ENCODE measurements at places on chromosomes 12 and 14.

DNA sequence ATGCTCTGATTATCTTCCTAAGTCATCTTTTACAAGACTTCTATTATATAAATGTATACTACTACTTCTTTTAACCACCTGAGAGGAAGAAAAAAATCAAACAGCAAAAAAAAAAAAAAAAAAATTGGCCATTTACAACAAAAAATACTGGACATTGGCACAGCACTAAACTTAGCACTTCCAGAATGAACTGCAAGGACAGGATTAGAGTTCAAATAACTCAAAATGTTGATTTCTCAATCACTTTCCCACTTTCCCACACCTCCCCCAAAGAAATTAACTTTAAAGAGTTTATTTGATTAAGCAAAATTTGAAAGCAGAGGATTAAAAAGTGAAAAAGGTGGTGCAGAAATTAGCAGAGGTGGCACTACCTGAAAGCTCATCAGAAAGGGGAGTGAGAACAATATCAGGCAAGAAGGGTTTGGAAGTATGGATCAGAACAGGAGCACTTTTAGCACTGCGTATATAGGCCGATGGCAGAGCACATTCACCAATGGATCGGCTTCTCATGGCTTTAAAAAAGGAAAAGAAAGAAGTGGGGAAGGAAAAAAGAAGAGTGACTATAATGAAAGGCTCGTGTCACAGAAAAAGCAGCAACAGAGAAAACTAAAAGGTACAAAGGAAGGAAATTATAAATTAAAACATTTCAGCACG, 109.2 kb downstream of the RALGAPA1 start:
- no peak for DNase-seq

DNA sequence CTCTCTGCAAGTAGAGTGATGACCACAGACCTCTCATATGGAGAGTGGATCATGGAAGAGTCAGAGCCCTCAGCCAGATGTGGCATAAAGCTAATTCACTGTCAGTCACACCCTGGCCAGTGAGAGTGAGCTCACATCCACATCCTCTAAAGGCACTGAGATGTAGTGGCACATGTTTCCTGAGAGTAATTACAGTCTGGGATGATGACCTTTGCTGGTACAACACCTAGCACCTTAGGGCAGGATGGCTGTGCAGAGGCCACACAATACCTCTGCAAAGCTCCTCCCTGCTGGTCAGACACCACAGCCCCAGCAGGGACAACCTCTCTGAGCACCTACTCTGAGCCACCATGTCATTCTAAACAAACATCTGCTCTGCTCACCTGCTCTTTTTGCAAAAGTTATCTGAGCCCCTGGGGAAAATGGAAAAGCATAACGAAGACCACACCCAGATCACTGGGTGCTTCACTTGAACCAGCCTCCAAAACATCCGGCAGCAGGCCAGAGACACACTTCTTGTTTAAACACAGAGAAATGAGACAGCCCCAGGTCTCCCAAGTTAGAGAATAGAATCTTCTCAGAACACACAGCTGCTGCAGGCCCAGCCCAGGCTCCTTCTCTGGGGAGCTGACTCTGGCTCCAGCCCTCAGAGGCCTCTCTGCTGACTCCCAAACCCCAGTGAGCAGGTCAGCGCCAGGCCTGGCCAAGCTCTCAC, 30.3 kb downstream of the PITPNM2 start:
- no peak for DNase-seq

DNA sequence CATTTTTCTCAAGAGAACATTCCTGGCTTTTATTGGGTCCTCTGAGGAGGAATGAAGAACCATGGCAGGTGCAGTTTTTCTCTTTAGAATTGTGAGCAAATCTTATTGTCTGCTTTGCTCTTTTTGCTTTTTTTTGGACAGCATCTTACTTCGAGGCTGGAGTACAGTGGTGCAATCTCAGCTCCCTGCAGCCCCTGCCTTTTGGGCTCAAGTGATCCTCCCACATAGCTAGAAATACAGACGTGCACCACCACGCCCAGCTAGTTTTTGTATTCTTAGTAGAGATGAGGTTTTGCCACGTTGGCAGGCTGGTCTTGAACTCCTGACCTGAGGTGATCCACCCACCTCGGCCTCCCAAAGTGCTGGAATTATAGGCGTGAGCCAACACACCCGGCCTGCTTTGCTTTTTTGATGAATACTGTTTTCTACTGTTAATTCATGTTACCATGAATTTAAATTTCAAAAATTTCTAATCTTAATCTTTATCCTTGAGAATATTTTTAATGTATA, 71.5 kb downstream of the POLR3B start:
- no peak for DNase-seq

- DNase-seq: no peak
Measured at GRCh38 chr14:51044961-51045360, 49.9 kb downstream of the TRIM9 start.

DNA sequence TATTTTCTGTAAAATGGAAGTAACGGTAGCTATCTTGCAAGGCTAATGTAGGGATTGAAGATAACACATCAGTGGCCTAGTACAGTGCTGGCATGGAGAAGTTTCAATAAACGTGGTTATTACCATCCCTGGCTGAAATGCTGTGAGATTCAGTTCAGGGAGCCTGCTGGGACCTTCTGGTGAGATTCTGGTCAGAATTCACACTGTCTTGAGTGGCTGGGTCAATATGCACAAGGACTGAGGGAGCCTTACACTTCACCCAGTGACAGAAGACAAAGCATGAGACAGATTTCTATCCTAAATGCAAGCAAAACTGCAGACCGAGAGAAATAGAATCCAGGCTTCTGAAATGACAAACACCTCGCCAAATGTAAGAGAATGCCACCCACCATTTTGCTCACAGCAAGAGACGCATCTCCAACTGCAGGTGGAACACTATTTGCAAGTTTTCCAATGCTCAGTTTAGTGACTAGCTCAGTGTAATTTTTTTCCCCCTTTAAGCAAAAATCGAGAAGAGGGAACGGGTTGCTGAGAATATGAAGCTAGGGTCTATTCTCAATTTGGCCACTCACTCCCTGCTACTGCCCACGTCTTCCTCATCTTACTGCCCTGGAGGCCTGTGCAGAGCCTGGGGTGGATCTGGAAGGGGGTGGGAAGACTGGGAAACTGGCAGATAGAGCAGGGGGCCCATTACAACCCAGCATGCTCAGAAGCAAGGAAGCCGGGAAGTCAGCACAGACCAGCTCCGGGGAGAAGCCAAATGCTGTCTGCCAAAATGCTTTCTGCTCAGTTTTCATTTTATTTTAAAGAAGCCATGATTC, 201.3 kb downstream of the TTC7B start:
- no peak for DNase-seq

DNA sequence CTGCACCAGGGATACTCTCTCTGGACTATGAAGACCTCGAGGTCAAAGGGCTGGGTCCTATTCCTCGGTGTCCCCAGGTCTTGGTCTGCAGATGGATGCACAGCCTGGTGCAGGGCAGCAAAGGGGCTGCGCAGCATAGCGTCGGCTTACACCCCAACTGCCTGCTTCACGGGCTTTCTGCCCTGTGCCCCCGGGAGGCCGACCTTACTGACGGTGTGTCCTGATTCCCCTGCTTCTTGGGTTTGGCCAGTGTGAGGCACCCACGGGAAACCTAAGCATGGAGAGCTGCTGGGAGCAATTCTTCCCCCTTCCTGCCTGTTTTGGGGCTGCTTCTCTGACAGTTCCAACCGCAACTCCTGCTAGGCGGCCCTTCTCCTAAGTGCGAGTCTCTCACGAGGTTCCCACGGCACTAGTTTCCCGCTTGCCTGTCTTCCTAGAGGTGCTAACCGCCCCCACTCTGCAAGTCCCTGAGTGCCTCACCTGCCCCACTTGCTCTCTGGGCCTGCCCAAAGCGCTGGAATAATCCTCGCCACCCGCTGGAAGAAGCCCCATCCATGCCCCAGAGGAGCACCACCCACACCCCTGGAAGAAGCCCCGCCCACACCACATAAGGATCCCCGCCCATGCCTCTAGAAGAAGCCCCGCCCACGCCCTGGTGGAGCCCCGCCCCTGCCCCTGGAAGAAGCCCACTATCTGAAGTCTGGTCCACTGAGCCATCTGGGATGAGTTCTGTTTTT, 54.0 kb downstream of the PRIMA1 start:
- no peak for DNase-seq

DNA sequence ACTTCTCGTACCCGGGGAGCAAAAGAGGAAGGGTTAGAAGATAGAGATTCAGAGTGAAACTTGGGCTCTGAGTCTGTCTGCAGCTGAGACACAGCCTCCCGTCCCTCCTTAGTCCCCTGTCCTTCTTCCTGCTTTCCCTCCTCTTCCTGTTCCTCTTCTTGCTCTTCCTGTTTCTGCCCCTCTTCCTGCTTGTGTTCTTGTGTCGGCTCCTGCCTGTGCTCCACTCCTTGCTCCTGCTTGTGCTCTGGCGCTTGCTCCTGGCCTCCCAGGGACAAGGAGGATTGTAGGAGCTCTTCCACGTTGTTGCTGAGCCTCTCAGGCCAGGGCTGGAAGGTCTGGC, 3.0 kb downstream of the ACRBP start:
- DNase-seq: peak; percentile 53

GRCh38 chr14:53571641-53572328, 384.8 kb downstream of the BMP4 start:
- DNase-seq: no peak

GRCh38 chr12:117036046-117036445, 63.2 kb downstream of the TESC start:
- DNase-seq: no peak

DNA sequence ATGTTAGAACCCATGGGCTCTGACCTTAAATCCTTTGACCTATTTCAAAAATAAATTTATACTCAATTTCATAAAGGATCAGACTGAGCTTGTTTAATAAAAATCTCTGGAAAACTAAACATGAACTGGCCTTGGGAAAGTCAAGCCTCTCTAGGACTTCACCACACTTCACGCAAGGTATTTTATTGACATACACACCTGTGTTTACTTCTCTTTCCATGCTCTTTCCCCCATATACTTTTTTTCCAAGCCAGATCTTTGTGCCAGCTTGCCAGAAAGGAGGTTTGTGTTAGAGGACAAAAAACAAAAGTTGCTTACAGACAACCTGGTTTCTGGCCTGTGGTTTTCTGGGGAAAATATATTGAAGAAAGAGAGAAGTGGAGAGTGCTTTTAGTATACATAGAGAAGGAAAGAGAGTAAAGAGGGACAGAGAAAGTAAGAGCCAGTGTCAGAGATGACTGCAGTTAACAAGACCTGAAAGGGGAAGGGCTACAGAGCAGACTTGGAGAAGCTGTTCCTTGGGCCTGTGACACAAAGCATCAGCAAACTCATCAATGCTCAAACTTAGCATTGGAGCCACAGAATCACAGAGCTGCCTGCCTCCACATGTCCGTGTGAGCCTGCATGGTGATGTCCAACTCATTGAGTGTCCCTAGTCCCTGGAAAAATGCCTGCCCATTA, 77.3 kb upstream of the TMTC2 start:
- no peak for DNase-seq

GRCh38 chr12:659090-659683, 4.1 kb downstream of the NINJ2 start:
- DNase-seq: no peak

GRCh38 chr12:104582739-104583138, 126.0 kb downstream of the CHST11 start:
- DNase-seq: no peak

GRCh38 chr12:22458298-22458937, 85.9 kb downstream of the C2CD5 start:
- no peak for DNase-seq

DNA sequence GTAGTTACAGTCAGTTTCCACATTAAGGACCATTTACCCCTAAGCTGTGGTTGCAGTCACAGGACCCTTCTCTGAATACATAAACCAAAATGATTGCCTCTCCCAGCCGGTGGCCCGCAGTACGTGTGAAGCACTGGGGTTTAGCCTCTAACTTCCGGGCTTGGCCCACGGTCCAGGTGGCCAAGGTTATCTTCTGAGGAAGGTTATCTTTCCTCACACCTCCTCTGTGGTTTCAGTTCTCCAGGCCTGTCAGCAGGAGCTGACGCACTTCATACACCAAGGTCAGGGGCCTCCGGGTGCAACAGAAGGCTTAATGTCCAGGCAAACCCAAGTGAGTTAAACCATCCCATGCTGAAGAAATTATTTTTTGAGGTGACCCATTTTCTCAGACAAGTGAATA, 291.0 kb upstream of the FKBP4 start:
- DNase-seq: no peak

- peak; percentile 96 for DNase-seq
Measured at GRCh38 chr12:122081697-122082221, 3.2 kb downstream of the MLXIP start.

DNA sequence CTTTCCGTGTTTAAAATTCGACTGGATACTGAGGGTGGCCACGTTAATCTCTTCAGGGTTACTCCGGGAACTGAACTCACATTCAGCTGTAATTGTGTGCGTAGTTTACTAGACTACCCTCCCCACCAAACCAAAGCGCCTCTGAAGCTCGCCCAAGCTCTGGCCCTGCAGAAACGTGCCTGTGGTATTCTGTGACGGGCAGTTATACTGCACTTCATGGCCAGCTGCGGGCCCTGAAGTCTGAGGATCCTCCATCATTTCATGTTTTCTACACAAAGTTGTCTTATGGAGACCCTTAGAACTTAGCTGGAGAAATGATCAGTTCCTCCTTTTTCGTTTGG, 688 bp downstream of the ZNF26 start:
- DNase-seq: no peak

DNA sequence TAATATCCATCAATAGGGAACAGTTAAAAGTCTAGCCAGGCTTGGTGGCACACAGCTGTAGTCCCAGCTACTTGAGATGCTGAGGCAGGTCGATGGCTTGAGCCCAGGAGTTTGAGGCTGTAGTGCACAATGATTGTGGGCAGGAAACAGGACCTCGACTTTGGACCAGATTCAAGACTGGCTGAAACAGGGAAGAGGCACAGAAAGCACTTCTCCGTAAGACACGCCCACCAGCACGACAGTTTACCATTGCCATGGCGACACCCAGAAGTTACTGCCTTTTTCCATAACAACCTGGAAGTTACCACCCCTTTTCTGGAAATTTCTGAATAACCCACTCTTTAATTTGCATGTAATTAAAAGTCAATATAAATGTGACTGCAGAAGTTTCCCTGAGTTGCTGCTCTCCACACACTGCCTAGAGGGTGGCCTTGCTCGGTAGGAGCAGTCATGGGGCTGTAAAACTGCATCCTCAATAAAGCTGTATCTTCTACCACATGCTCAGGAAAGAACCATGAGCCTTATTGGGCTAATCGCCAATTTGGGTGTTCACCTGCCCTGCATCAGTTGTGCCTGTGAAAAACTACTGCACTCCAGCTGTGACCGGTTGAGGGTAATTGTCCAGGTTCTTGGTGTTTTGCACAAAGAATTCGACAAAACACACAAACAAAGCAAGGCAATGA, 4.6 kb upstream of the LRRC23 start:
- peak; percentile 78 for DNase-seq
